ENCODE measurements at places on chromosomes 1 and 21.

- no peak for DNase-seq
- peaks cover 28% of the 10 kb centered on the region for H3K4me1 ChIP-seq
- peak overlapping the region; percentile 65 for H3K27ac ChIP-seq
- H3K27me3 ChIP-seq: no peaks in the 10 kb centered on the region
- H3K4me3 ChIP-seq: no peak overlapping the region
Measured at GRCh38 chr1:41900603-41901444, 17.9 kb downstream of the HIVEP3 start.

GRCh38 chr1:194045416-194045815 is 859.0 kb upstream of the B3GALT2 start:
- DNase-seq: no peak
- H3K27me3 ChIP-seq: no peaks in the 10 kb centered on the region
- H3K4me3 ChIP-seq: no peak overlapping the region
- H3K27ac ChIP-seq: no peak overlapping the region
- no peaks in the 10 kb centered on the region for H3K36me3 ChIP-seq

GRCh38 chr1:201358596-201358995 is 18.9 kb downstream of the TNNT2 start:
- no peaks in the 10 kb centered on the region for H3K36me3 ChIP-seq
- DNase-seq: no peak
- H3K27ac ChIP-seq: no peak overlapping the region
- H3K27me3 ChIP-seq: no peaks in the 10 kb centered on the region
- H3K4me3 ChIP-seq: no peak overlapping the region

GRCh38 chr1:201454608-201455007 is 14.4 kb downstream of the PHLDA3 start:
- DNase-seq: no peak
- H3K27ac ChIP-seq: no peak overlapping the region
- peaks cover 34% of the 10 kb centered on the region for H3K4me1 ChIP-seq
- no peak overlapping the region for H3K4me3 ChIP-seq

GRCh38 chr1:94787691-94788090 is 32.5 kb upstream of the SLC44A3 start:
- H3K36me3 ChIP-seq: peaks cover 2% of the 10 kb centered on the region
- no peaks in the 10 kb centered on the region for H3K27me3 ChIP-seq
- H3K4me1 ChIP-seq: peaks cover 36% of the 10 kb centered on the region
- DNase-seq: no peak

GRCh38 chr1:206911064-206911663 is 10.6 kb downstream of the FCMR start:
- H3K4me3 ChIP-seq: no peak overlapping the region
- peaks cover 88% of the 10 kb centered on the region for H3K27me3 ChIP-seq
- peaks cover 5% of the 10 kb centered on the region for H3K4me1 ChIP-seq

DNA sequence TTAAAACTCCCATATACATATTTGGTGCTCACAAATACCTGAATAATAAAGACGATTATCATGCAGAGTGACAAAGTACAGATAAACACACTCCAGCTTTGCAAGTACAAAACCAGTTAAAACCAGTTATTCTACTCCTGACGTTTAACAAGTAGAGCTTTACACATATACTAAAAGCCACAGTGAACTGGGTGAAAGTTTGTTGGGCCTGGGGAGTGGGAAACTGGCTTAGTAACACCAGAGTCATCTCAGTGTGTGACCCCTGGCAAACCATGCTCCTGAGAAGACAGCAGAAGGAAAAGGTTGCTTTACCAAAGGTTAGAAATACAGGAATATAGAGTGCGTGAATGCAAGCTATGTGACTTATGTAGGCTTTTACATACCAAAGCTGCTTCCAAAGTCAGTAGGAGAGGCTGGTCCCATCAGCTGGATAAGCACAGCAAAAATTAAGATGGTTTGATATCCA is 148.1 kb downstream of the NRIP1 start:
- H3K27me3 ChIP-seq: no peaks in the 10 kb centered on the region
- peak overlapping the region; percentile 97 for H3K27ac ChIP-seq
- no peak overlapping the region for H3K4me3 ChIP-seq
- H3K4me1 ChIP-seq: peaks cover 41% of the 10 kb centered on the region
- no peak for DNase-seq

- peak; percentile 19 for DNase-seq
- H3K4me1 ChIP-seq: peaks cover 27% of the 10 kb centered on the region
- H3K27me3 ChIP-seq: no peaks in the 10 kb centered on the region
- H3K27ac ChIP-seq: peak overlapping the region; percentile 97
- H3K4me3 ChIP-seq: peak overlapping the region; percentile 89
Measured at GRCh38 chr1:1013922-1014648, 788 bp downstream of the ISG15 start.

DNA sequence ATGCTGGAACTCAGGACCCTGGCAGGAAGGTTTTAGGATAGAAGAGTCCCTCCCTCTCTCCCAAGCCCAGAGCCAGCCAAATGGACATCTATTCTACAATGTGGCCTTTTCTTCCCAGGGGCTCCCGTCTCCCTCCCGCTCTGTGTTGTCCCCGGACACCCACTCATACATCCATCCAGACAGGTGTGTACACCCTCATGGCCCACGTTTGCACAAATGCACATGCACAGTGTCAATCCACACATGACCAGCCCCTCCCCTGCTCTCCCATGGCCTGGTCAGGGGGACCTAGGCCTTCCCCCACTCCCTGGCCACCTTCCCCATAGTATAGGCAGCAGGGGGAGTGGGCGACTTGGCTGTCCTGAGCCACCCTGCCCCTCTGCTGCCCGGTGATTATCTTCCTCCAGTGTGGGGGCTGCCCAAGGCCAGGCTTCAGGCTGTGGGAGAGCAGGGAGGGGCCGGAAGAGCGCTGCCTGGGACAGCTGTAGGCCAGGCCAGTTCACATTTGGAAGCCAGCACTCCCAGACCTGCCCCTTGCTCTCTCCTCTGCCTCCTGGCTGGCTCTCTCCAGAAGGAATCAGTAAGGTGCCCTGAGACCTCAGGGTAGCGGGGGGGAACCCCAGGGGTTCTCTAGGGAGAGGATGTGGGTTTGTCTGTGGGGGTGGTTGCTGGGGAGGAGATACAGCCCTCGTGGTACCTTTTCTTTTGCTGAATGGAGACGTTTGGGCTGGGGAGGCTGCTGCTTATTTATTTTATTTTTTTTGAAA is 4.1 kb upstream of the PTPN7 start:
- H3K4me1 ChIP-seq: peaks cover 53% of the 10 kb centered on the region
- H3K4me3 ChIP-seq: no peak overlapping the region
- DNase-seq: no peak
- H3K36me3 ChIP-seq: no peaks in the 10 kb centered on the region
- no peaks in the 10 kb centered on the region for H3K27me3 ChIP-seq

GRCh38 chr1:65148548-65149350 is 746 bp downstream of the AK4 start:
- peaks cover 14% of the 10 kb centered on the region for H3K4me1 ChIP-seq
- H3K4me3 ChIP-seq: peak overlapping the region; percentile 75
- H3K27ac ChIP-seq: peak overlapping the region; percentile 60
- H3K27me3 ChIP-seq: peaks cover 63% of the 10 kb centered on the region
- DNase-seq: peak; percentile 24

DNA sequence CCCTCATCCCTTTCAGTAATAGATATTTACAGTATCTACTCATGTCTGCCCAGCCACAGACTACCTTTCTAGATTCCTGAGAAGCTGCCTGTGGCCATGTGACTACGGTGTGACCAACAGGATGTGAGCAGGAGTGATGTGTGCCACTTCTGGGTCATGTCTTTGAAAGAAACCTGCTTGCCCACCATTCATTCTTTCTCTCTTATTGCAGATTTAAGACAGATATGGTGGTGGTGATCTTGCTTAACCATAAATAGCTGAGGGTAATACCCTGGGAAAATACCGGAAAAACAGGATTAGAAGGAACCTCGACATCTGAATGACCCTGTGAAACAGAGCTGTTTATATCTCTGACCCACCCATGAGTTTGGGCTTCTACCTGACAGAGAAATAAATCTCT is 41.6 kb upstream of the GUCA2A start:
- peaks cover 51% of the 10 kb centered on the region for H3K4me1 ChIP-seq
- H3K4me3 ChIP-seq: no peak overlapping the region
- peaks cover 44% of the 10 kb centered on the region for H3K36me3 ChIP-seq
- no peak for DNase-seq
- H3K27me3 ChIP-seq: no peaks in the 10 kb centered on the region

GRCh38 chr21:19013916-19014315 is 610.3 kb upstream of the TMPRSS15 start:
- DNase-seq: no peak
- no peaks in the 10 kb centered on the region for H3K4me1 ChIP-seq
- no peak overlapping the region for H3K27ac ChIP-seq

DNA sequence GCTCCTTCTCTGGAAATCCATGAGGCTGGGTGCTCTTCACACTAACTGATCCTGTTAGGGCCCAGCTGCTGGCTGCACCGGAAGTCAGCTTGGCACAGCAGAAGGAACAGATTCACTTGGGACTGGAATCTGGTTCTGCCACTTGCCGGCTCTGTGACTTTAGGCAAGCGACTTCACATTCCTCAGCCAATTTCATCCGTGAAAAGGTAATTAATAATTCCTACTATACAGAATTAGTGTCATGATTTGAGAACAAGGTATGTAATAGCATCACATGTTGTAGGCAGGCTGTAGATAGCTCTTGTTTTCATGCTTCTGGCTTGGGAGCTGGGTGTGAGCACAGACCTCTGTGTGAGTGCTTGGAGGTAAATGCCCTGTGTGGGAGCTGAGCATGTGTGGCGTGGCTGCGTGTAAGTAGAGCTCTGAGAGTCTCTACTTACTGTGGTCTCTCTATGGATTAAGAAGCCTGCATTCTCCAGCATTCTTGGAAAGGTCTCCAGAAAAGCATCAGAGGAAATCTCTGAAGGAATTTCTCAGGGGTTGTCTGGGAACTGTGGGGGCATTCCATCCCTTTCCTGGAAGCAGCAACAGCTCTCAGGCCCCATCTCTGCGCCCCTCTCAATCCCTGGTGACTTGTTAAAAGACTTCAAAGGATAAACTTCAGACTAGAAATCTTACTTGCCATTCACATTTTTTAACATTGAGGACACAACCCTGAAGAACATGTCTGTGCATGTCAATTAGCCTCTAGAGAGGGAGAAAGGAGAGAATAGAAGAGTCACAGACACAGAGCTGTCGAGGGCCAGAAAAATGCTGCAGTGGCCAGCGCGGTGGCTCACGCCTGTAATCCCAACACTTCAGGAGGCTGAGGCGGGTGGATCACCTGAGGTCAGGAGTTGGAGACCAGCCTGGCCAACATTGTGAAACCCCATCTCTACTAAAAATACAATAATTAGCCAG is 47.7 kb upstream of the PPM1J start:
- H3K4me1 ChIP-seq: peaks cover 39% of the 10 kb centered on the region
- H3K36me3 ChIP-seq: no peaks in the 10 kb centered on the region
- H3K27me3 ChIP-seq: no peaks in the 10 kb centered on the region
- no peak for DNase-seq
- peak overlapping the region; percentile 93 for H3K27ac ChIP-seq
- peak overlapping the region; percentile 11 for H3K4me3 ChIP-seq

- no peak overlapping the region for H3K4me3 ChIP-seq
- H3K27me3 ChIP-seq: peaks cover 21% of the 10 kb centered on the region
- H3K27ac ChIP-seq: no peak overlapping the region
Measured at GRCh38 chr1:170993151-170993550, 57.8 kb downstream of the MROH9 start.

DNA sequence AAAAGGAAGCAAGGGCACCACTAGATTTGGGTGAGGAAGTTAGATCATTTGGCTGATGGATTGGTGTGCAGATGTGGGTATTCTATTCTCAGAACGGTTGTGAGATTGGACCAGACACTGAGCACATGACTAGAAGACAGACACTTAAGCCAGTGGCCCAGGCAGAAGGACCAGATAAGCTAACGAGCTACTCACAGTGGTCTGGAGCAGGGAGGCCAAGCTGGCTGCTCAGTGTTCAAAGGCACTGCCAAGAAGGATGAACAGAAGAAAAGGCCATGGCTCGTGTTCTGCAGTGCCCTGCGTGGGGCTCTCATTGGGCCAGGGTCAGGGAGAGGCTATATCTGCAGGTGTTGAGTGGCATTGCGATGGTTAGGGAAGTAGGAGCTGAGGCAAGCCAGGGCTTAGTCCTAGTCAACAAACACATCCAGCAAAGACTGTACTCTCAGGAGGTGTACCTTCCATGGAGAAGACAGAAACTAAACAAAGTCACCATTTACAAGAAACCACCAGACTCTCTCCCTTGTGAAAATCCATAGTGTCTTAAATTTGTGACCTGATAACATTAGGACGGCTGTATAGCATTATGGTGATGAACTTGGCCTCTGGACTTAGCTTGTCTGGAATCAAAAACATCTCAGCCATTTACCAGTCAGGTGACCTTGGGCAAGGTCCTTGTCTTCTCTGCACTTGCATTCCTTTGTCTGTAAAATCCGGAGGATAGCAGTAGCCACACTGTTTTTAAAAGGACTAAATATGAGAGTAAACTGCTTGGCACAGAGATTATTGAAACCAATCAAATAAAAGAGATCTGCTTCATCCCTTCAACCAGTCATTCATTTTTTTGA is 274.5 kb downstream of the SIPA1L2 start:
- no peak overlapping the region for H3K4me3 ChIP-seq
- H3K4me1 ChIP-seq: peaks cover 12% of the 10 kb centered on the region
- no peak for DNase-seq

DNA sequence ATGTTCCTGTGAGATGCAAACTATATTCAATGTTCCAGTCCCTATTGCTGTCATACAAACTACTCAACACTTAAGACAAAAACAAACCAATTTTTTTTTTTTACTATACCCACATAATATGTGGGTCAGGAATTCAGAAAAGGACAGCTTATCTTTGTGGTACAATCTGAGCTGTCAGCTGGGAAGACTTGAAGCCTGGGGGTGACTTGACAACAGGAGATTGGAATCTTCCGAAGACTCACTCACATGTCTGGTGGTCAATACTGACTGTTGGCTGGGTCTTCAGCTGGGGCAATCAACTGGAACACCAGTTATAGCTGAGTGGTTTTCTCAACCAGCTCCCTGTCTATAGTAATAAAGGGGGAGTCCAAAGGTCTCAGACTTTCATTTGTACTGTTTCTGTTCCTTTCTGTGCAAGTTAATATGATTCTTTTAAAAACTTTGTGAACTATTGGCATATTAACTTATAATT is 81.7 kb upstream of the ATP1B1 start:
- H3K4me3 ChIP-seq: no peak overlapping the region
- peaks cover 12% of the 10 kb centered on the region for H3K4me1 ChIP-seq
- no peak overlapping the region for H3K27ac ChIP-seq
- no peak for DNase-seq
- no peaks in the 10 kb centered on the region for H3K27me3 ChIP-seq

- DNase-seq: no peak
- H3K27me3 ChIP-seq: no peaks in the 10 kb centered on the region
- H3K36me3 ChIP-seq: peaks cover 1% of the 10 kb centered on the region
- no peak overlapping the region for H3K27ac ChIP-seq
- H3K4me3 ChIP-seq: no peak overlapping the region
- peaks cover 26% of the 10 kb centered on the region for H3K4me1 ChIP-seq
Measured at GRCh38 chr1:19710825-19711611, 46.3 kb downstream of the HTR6 start.

GRCh38 chr1:206012086-206012859 is 9.1 kb upstream of the RAB7B start:
- no peak overlapping the region for H3K4me3 ChIP-seq
- H3K4me1 ChIP-seq: peaks cover 8% of the 10 kb centered on the region
- no peak overlapping the region for H3K27ac ChIP-seq
- no peak for DNase-seq
- H3K27me3 ChIP-seq: no peaks in the 10 kb centered on the region

GRCh38 chr21:34740198-34740597 is 71.4 kb downstream of the CLIC6 start:
- H3K4me3 ChIP-seq: no peak overlapping the region
- no peak overlapping the region for H3K27ac ChIP-seq
- H3K36me3 ChIP-seq: no peaks in the 10 kb centered on the region
- H3K4me1 ChIP-seq: peaks cover 11% of the 10 kb centered on the region
- peaks cover 18% of the 10 kb centered on the region for H3K27me3 ChIP-seq

Measured in mesothelial cell of epicardium (in vitro differentiated cells).